ENCODE measurements at places on chromosomes 3 and 15. TPM values are rescaled to one million over a fixed set of nuclear protein-coding genes. Genes with fewer than 3 reads are reported as not detected.

- no peak for DNase-seq
Measured at GRCh38 chr3:152127058-152127457, 141.7 kb upstream of the MBNL1 start.

The GCNT3 gene
- total RNA-seq, result not detected

DNA sequence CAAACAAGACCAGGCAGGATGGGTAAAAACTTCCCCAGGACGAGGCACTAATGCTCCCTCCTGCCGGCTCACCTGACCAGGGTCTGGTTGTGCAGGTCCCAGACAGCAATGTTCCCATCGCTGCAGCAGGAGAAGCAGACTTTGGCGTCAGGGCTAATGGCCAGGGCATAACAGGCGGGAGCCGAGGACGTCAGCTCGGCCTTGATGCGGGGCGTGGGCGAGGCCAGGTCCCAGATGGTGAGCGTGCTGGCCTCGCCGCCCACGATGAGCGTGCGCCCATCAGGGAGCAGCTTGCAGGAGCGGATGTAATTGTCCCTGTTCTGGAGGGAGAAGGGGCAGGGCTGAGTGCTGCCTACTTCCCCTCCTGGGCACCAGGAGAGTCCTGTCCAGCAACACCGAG is 43.4 kb downstream of the TLE3 start:
- DNase-seq, result peak; percentile 47

DNA sequence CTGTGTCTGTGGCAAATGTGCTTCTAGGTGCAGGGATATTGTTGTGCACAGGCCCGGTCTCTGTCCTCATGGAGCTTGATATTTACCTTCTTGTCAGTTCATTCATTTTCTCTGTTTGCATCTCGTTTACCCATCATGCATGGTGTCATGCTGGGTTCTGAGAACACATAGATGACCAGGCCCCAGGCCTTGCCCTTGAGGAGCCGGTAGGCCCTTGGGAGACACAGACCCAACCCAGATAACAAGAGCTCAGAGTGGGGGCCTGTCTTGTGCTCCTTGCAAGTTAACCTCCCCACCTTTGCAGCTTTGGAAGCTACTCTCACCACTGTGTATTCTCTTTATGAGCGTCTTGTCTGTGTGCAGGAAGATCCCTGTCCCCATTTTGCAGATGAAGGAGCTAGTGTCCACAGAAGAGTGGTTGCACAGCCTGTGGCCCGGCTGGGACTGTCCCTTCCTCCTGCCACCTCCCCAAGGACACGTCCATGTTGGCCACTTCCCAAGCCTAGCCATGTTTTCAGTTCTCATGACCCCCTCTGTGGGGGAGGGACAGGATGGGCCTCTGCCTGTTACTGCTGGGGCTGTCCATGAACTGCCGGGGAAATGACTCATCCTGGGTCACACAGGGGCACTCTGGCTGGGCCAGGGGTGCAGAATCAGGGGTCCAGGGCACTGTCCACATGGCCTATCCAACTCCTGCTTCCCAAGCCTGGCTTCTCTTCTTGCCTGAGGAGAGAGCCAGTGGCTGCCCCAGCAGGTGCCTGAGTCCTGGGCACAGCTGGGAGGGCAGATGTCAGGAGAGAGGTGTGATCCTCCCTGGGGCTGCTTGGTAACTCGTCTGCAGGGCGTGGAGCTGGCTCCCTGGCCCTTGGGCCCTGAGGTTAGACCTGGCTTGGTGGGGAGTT is 3.4 kb downstream of the SNX33 start:
- DNase-seq, result no peak

DNA sequence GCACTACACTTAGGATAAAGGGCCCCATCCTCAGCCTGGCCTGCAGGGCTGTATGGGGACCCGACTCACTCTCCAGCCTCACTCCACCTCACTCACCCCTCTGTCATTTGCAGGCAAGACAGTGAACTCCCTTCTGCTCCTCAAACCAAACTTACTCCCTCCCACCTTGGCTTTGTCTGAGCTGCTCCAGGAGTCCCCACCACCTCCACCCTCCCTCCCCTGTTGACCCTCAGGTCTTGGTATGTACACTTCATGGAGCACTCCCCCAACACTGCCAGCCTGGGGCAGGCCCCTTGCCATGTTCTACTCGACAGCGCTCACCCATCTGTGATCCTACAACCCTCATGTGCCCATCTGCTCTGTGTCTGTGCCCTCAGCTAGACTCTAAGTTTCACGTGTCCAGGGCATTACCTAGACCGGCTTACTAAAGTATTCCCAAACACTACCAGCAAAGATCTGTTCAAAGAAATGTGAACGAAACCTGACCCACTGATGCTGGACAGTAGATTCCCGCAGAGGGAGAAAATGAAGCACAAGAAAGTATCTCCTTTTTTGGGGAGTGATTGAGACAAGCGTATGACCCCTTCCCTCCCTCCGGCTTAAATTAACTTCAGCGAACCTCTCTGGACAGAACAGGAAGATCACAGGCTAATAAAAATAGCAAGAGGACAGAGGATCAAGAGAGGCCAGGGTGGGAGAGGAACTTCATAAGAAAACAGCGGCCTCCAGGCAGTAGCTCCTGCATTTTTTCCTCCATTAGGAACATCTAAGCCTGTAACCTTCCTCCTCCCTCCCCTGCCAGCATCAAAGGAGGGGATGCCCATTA is 113.2 kb downstream of the RFTN1 start:
- DNase-seq, result no peak
